ENCODE measurements at places on chromosomes 12 and 14. TPM values are rescaled to one million over a fixed set of nuclear protein-coding genes. Genes with fewer than 3 reads are reported as not detected.

GPD1 gene
- total RNA-seq, result 8.8 TPM

CIT gene
- 1.2 TPM for total RNA-seq

E2F7 gene
- total RNA-seq, result 0.75 TPM

KLRC3 gene
- total RNA-seq, result not detected

FGF6 gene
- total RNA-seq, result not detected

TEX52 gene
- not detected for total RNA-seq

IFNG-AS1 gene
- total RNA-seq, result not detected

NEMF gene
- total RNA-seq, result 45.2 TPM

GLIPR1L1 gene
- total RNA-seq, result not detected

SBNO1 gene
- 19.8 TPM for total RNA-seq

GPRC5D gene
- not detected for total RNA-seq

DNA sequence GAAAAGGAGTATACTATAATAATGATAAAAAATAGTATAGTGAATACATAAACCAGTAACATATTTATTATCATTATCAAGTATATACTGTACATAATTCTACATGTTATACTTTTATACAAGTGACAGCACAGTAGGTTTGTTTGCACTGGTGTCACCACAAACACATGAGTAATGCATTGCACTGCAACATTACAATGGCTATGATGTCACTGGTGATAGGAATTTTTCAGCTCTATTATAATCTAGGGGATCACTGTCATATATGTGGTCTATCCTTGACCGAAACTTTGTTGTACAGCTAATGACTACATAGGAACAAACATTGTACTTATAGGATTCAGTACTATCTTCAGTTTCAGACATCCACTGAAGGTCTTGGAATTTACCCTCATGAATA lies 165.8 kb upstream of the SYT1 start:
- no peak for DNase-seq
- H3K4me1 ChIP-seq, result no peaks in the 10 kb centered on the region
- H3K4me3 ChIP-seq, result no peak overlapping the region

GRCh38 chr12:55607821-55608594 lies 28.7 kb upstream of the OR10P1 start:
- H3K36me3 ChIP-seq, result no peaks in the 10 kb centered on the region
- H3K4me3 ChIP-seq, result no peak overlapping the region
- no peak for DNase-seq
- H3K27me3 ChIP-seq, result no peaks in the 10 kb centered on the region
- no peak overlapping the region for H3K27ac ChIP-seq

- no peak for DNase-seq
- no peak overlapping the region for H3K4me3 ChIP-seq
- no peaks in the 10 kb centered on the region for H3K36me3 ChIP-seq
- H3K27me3 ChIP-seq, result no peaks in the 10 kb centered on the region
Observed at GRCh38 chr12:19964549-19964948, 403.8 kb upstream of the PDE3A start.

DNA sequence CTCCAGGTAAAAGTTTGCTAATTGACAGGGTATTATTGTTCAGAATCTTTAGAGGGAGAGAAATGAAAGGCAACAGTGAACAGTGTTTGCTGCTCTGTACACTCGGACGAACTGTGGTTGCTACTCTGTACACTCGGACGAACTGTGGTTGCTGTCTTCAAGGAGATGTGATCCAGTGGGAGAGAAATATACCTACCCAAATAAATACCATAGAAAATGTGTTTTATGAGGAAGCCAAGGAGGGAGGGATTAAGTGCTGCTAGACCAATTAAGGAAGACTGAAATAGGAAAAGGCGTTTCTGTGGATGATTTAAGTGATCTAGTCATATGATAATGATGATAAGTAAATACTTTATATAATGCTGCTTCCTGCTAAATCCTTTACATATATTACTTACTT lies 2.7 kb downstream of the STK38L start:
- H3K4me3 ChIP-seq, result peak overlapping the region; percentile 94
- H3K27ac ChIP-seq, result peak overlapping the region; percentile 36
- H3K36me3 ChIP-seq, result no peaks in the 10 kb centered on the region
- H3K27me3 ChIP-seq, result no peaks in the 10 kb centered on the region

GRCh38 chr12:19190292-19191031 lies 60.9 kb downstream of the PLEKHA5 start:
- H3K4me3 ChIP-seq, result no peak overlapping the region
- H3K27me3 ChIP-seq, result no peaks in the 10 kb centered on the region
- peak overlapping the region; percentile 68 for H3K27ac ChIP-seq
- DNase-seq, result no peak
- no peaks in the 10 kb centered on the region for H3K4me1 ChIP-seq

DNA sequence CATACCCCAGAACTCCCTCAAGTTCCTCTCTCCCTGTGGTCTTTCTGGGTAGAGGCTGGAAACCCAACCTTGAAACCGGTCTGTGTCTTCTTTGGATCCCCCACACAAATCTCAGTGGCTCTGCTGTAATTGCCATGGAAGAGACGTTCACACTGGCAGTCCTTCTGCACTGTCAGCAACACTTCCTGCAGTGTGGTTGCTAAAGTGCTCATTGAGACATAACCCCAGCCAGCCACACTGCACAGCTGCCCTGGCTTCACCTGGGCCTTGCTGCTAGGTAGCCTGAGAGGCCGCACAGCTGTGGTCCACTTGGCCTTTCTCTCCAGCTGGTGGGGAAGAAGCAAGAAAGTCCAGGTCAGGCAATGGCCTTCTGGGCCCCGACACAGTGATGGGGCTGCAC lies 2.4 kb downstream of the GZMH start:
- H3K36me3 ChIP-seq, result no peaks in the 10 kb centered on the region
- no peak for DNase-seq
- no peaks in the 10 kb centered on the region for H3K27me3 ChIP-seq
- no peak overlapping the region for H3K27ac ChIP-seq

DNA sequence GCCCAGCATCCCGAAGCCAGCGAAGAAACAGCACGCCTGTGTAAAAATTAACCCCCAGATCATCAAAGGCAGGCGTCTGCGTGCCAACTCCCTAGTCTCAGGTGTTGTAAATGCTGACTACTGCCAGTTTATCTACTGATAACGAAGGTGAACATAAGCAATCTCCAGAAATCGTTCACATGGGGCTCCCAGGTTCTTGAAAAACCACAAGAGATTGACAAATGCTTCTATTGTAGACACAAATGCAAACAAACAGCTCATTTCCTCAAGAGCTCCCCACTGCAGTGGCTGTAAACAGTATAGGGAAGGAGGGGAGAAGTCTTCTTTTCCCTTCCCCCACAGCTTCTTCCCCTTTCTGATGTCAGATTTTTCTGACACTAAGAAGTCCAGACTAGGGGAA lies 5.3 kb upstream of the PLEKHG3 start:
- no peak for DNase-seq
- H3K4me3 ChIP-seq, result no peak overlapping the region
- no peaks in the 10 kb centered on the region for H3K27me3 ChIP-seq
- H3K27ac ChIP-seq, result no peak overlapping the region
- H3K4me1 ChIP-seq, result peaks cover 39% of the 10 kb centered on the region
- H3K36me3 ChIP-seq, result no peaks in the 10 kb centered on the region

GRCh38 chr12:31259136-31259886 lies 66.6 kb downstream of the SINHCAF start:
- no peaks in the 10 kb centered on the region for H3K4me1 ChIP-seq
- H3K27me3 ChIP-seq, result no peaks in the 10 kb centered on the region
- no peak overlapping the region for H3K27ac ChIP-seq
- H3K36me3 ChIP-seq, result no peaks in the 10 kb centered on the region
- H3K4me3 ChIP-seq, result no peak overlapping the region
- DNase-seq, result no peak

GRCh38 chr14:83816761-83817160 lies 1713.2 kb upstream of the FLRT2 start:
- no peaks in the 10 kb centered on the region for H3K36me3 ChIP-seq
- no peaks in the 10 kb centered on the region for H3K27me3 ChIP-seq
- no peak for DNase-seq
- no peak overlapping the region for H3K27ac ChIP-seq
- H3K4me1 ChIP-seq, result no peaks in the 10 kb centered on the region

DNA sequence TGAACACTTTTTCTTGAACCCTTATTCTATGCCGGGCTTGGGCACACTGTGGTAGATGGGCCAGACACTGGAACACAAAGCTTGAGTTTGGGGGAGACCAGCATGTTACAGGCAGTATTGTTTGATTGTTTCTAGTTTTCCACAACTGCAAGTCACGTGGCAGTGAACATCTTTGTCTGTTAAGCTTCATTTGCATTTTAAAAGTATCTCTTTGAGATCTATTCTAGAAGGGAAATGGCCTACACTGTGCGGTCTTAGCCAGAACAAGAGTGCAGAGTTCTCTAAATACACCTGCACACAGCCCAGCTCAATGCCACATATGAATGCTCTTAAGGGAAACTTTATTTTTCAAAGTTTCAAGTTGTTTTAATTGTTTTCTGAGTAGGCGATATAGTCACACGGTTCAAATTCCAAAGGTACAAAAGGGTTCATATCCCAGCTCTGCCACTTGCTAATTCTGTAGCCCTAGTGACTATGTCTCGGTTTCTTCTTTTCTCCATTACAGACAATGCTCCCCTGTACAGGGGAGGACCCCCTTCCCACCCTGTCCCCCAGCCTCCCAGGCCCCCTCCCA lies 24.9 kb downstream of the RIN3 start:
- H3K36me3 ChIP-seq, result no peaks in the 10 kb centered on the region
- peak overlapping the region; percentile 85 for H3K27ac ChIP-seq
- no peaks in the 10 kb centered on the region for H3K4me1 ChIP-seq
- no peak overlapping the region for H3K4me3 ChIP-seq
- no peaks in the 10 kb centered on the region for H3K27me3 ChIP-seq
- DNase-seq, result no peak

DNA sequence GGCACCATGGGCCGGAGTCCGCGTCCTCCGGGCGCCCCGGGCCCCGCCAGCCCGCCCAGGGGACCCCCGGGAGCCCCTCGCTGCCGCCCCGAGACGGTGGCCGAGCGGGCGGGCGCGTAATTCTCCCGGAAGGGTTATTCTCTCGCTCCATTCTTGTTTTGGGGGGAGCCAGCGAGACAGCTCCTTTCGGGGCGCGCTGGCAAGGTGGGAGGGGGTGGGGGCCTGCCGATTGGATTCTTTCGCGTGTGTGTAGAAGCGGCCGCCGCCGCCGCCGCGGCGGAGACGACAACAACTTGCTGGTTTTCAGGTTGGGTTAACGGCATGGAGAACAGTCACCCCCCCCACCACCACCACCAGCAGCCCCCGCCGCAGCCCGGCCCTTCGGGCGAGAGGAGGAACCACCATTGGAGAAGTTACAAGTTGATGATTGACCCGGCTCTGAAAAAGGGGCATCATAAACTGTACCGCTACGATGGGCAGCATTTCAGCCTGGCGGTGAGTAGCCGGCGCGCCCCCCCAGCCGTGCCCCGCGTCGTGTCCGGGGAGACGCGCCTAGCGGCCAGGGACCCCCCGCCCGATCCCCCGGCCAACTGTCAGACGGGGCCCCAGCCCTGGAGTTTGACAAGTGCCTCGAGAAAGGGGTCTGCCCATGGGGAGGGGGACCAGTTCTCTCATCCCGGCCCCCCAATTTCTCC lies 755 bp downstream of the SETD1B start:
- H3K27ac ChIP-seq, result peak overlapping the region; percentile 100
- DNase-seq, result no peak

DNA sequence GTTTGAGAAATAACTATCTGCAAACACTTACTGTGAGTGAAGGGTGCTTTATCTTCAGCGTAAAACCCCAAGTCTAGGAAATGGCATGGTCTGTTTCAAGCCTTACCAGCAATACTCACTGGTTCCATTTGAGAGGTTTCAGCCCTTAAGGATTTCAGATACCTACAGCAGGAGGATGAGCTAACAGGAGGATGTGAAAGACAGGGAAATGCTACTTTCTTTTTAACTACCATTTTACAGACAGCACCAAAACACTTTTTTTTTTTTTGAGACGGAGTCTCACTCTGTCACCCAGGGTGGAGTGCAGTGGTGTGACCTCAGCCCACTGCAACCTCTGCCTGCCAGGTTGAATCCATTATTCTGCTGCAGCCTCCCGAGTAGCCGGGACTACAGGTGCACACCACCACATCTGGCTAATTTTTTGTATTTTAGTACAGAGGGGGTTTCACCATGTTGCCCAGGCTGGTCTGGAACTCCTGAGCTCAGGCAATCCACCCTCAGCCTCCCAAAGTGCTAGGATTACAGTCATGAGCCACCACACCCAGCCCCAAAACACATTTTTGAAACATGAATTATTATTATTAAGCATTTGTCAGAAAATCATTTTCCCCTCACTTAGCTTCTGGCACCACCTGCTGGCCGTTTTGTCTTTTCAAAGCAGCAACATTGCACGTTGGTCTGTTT lies 4.6 kb downstream of the MTRFR start:
- no peaks in the 10 kb centered on the region for H3K27me3 ChIP-seq
- no peaks in the 10 kb centered on the region for H3K36me3 ChIP-seq
- no peak overlapping the region for H3K4me3 ChIP-seq
- peak; percentile 66 for DNase-seq
- H3K4me1 ChIP-seq, result peaks cover 48% of the 10 kb centered on the region

DNA sequence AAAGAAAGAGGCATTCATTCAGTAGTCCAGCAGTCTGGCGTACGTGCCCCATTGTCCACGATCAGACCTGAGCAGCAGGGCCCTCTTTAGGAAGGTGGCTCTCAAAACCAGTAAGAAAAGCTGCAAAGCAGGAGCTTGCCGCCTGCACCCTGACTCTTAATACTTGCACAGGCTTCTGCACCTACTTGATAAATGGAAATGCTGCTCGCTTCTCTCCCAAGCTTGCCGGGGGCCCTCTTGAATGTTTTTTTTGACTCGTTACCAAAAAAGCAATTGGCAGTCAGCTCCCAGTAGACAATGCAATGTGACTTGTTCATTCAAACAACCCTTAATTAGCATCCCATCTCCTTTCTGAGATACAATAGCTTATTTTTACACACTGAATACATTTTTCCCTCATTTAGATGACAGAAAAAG lies 27.2 kb upstream of the PTPRB start:
- H3K27me3 ChIP-seq, result no peaks in the 10 kb centered on the region
- H3K4me1 ChIP-seq, result no peaks in the 10 kb centered on the region
- no peak overlapping the region for H3K27ac ChIP-seq
- H3K4me3 ChIP-seq, result no peak overlapping the region
- no peak for DNase-seq

GRCh38 chr14:99463974-99464373 lies 16.7 kb downstream of the SETD3 start:
- H3K27me3 ChIP-seq, result no peaks in the 10 kb centered on the region
- no peak overlapping the region for H3K4me3 ChIP-seq
- peaks cover 44% of the 10 kb centered on the region for H3K36me3 ChIP-seq
- H3K27ac ChIP-seq, result peak overlapping the region; percentile 51
- H3K4me1 ChIP-seq, result no peaks in the 10 kb centered on the region

GRCh38 chr12:125014526-125014925 lies 21.1 kb downstream of the BRI3BP start:
- DNase-seq, result no peak
- H3K4me3 ChIP-seq, result no peak overlapping the region
- H3K27ac ChIP-seq, result no peak overlapping the region
- H3K4me1 ChIP-seq, result no peaks in the 10 kb centered on the region
- no peaks in the 10 kb centered on the region for H3K36me3 ChIP-seq

- H3K4me1 ChIP-seq, result no peaks in the 10 kb centered on the region
- no peak for DNase-seq
- H3K36me3 ChIP-seq, result no peaks in the 10 kb centered on the region
- H3K27me3 ChIP-seq, result no peaks in the 10 kb centered on the region
- no peak overlapping the region for H3K4me3 ChIP-seq
Observed at GRCh38 chr12:2396448-2396871, 343.7 kb downstream of the CACNA1C start.

DNA sequence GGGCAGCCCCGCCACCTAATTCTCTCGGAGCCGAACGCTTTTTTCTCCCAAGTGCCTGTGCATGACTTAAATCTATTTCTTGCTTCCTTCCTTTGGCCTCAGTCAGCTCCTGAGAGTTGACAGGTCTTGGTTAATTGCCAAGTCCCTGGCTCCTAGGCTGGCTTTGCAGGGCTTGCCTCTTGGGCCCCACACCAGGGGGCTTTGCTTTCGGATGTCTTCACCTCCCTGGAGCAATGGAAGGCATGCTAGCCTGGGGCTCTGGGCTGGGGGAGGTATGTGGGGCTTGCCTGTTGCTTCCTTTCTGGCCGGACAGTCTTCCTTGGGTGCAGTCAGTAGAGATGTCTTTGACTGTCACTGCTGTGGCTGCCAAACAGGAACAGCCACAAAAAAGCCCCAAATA lies 2.2 kb upstream of the KRT80 start:
- no peaks in the 10 kb centered on the region for H3K4me1 ChIP-seq

Measured in right atrium auricular region (tissue), 2 donors.